Thyroid gland (tissue), 4 donors: ENCODE measurements at places on chromosomes 6 and 20. TPM values are rescaled to one million over a fixed set of nuclear protein-coding genes. Genes with fewer than 3 reads are reported as not detected.

GRCh38 chr6:40719671-40720374 is 132.7 kb upstream of the LRFN2 start:
- DNase-seq: no peak

OOEP gene
- not detected for total RNA-seq

GRCh38 chr20:6994452-6994851 is 227.0 kb downstream of the BMP2 start:
- no peak for DNase-seq

KCNK17 gene
- total RNA-seq: 1.1 TPM

DNA sequence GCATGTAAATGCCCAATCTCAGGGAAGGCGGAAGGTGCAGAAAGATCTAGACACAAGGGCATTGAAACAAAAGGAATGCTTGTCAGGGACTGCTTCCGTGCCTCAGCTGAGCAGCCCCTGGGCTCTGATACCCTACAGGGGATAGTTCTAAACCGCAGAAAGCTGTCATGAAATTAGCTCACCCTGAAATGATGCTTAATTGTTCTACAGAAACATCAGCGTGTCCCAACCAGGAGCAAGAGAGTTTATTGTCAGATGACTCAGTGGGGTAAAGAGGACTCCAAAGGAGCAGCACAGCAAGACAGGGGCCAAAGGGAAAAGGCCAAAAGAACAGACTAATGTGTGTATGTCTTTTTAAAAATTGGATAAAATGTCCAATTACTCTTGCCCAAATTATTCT is 258.4 kb upstream of the JARID2 start:
- DNase-seq: no peak

DNA sequence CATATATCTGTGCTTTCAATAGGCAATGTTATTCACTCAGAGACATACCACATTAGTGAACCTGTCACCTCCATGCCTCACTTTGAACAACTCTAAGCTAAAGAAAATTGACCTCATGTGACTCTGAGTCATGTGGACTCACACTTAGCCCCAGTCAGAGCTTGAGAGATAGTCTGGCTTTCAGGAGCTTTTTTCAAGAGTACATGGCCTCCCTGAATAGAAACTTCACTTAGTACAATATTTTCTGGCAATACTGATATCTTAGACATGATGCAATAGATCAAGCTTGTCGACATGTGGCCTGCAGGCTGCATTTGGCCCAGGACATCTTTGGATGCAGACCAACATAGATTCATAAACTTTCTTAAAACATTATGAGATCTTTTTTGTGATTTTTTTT is 8.5 kb downstream of the SPTLC3 start:
- no peak for DNase-seq

COX4I2 gene
- 3.8 TPM for total RNA-seq

GRCh38 chr6:134060491-134061106 is 8.2 kb upstream of the SLC2A12 start:
- DNase-seq: no peak

DNA sequence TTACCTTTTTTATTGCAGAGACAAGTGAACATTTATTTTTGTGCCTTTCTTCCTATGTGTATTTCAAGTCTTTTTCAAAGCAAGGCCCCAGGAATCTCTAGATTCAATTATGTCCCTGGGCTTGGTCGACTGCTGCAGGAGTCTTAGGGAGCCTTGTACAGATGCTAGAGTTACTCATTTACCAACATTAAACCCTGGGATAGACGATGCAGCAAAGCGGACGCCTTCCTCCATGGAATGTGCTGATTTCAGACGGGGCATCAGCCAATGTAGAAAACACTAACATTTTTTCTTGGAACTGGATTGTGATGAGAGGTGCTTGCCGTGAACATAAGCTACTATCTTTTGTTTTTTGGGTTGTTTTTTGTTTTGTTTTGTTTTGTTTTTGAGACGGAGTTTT is 55.9 kb downstream of the CD164 start:
- no peak for DNase-seq

GGTLC1 gene
- 4.8 TPM for total RNA-seq

DDO gene
- 2.5 TPM for total RNA-seq

- DNase-seq: peak; percentile 50
Observed at GRCh38 chr6:159044899-159045727, at the start of gene TAGAP. Gene TAGAP, minus strand, starts transcription at chr6:159044991. Its CDS starts 845 bp downstream, at chr6:159044146.

- DNase-seq: no peak
Observed at GRCh38 chr20:3339571-3339970, 67.9 kb downstream of the DNAAF9 start.

DNA sequence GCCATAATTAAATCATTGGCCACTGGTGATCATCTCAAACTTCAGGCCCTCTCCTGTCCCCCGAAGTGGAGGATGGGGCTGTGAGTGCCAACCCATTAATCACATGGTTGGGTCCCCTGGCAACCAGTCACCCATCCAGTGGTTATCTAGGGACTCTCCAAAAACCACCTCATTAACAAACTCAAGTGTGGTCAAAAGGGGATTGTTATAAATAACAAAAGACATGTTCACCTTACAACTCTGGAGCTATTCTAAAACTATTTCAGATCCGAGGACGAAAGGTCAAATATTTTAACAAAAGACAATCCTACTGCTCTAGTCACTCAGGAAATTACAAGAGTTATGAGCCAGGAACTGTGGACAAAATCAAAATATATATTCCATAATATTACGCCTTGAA is 95.5 kb upstream of the PRND start:
- DNase-seq: peak; percentile 39

TAF11 gene
- 12.8 TPM for total RNA-seq
